PC-3 (cell line): ENCODE measurements at places on chromosomes 6 and 20.

- peak; percentile 52 for DNase-seq
These were observed 1024.3 kb upstream of the EYS start for GRCh38 chr6:66731310-66731709.

DNA sequence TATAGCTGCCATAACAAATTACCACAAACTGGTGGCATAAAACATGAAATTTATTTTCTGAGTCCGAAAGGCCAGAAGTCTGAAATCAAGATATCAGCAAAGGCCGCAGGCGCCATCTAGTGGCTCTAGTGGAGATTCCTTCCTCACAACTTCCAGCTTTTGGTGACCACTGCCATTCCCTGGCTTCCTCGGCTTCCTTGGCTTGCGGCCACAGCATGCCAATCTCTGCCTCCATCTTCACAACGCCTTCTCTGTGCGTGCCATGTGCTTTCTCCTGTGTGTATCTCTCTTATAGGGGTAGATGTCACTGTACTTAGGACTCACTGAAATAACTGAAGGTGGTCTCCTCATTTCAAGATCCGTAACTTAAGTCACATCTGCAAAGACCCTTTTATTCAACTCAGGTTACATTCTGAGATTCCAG, 5.4 kb upstream of the PLAGL1 start:
- DNase-seq: peak; percentile 90

DNA sequence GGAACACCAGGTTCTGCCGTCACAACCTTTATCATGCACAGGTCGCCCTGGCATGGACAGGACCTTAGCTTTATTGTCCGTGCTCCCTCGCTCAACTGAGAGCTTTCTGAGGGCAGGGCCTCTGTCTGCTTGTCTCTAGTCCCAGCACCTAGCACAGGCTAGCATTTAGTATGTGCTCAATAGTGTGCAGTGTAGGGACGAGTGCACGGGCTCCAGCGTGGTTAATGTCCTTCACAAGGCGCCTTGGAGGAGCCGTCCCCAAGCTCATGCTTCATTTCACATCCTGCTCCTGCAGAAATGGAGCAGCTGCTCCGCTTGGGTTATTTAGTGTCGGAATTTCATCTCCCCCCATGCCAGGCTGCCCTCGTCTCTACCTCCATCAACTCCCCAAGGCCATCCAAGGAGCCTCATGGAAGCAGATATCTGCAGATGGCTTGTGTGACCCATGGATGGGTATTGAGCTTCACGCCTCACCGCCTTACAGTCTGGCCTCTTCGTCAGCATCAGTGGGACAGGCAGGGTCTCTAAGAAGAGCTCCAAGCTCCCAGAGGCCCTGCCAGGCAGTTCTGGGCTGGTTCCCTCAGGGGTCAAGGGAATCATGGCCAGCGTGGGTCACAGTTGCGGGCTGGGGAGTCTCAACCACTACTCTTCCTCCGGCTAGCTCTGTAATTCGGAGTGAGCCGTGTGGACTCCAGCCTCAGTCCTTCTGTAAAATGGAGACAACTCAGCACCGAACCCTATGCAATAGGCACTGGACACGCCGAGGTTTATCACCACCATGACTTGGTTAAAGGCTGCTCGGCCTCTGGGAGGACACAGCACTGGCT, 60.8 kb upstream of the APCDD1L start:
- DNase-seq: no peak

- no peak for DNase-seq
These were observed 32.1 kb upstream of the RAB23 start for GRCh38 chr6:57254055-57254717.

DNA sequence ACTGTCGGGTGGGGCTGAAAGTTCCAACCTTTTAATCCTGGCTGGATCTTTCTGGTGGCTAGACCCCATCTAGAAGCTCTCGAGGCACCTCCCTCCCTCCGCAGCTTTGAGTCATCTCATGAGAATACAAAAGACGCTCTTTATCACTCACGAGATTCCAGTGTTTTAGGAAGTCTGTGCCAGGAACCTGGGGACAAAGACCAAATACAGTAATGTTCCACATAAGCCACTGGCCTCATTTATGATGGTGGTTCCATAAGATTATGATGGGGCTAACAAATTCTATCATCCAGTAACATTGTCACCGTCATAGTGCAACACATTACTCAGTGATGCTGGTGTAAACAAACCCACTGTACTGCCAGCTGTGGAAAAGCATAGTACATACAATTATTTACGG, 48.7 kb downstream of the NCOA7 start:
- no peak for DNase-seq

- DNase-seq: no peak
These were observed 54.6 kb upstream of the ECHDC1 start for GRCh38 chr6:127397729-127398630.

GRCh38 chr6:160055378-160055777, 66.2 kb upstream of the SLC22A1 start:
- no peak for DNase-seq

GRCh38 chr6:169665289-169665688, 36.5 kb downstream of the WDR27 start:
- no peak for DNase-seq

DNA sequence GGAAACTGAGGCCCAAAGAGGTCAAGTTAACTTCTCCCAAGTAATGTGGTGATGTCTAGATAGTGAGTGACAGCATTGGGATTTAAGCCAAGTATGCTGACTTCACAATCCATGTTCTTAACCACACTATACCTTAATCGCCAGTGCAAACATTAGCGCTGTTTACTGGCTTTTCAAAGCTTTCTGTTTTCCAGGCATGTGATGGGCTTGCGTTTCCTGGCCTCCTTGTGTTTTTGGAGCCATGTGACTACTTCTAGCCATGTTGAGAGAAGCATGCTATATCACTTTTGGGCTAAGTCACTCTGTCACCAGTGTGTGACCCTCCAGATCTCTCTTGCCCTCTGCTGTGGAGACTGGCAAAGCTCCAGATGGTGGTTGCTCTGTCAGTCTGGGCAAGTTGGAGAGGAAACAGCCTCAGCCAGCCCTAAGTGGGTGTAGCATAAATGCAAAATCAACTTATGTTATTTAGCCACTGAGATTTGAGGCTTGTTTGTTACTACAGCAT, 76.9 kb downstream of the ANKRD6 start:
- peak; percentile 72 for DNase-seq

DNA sequence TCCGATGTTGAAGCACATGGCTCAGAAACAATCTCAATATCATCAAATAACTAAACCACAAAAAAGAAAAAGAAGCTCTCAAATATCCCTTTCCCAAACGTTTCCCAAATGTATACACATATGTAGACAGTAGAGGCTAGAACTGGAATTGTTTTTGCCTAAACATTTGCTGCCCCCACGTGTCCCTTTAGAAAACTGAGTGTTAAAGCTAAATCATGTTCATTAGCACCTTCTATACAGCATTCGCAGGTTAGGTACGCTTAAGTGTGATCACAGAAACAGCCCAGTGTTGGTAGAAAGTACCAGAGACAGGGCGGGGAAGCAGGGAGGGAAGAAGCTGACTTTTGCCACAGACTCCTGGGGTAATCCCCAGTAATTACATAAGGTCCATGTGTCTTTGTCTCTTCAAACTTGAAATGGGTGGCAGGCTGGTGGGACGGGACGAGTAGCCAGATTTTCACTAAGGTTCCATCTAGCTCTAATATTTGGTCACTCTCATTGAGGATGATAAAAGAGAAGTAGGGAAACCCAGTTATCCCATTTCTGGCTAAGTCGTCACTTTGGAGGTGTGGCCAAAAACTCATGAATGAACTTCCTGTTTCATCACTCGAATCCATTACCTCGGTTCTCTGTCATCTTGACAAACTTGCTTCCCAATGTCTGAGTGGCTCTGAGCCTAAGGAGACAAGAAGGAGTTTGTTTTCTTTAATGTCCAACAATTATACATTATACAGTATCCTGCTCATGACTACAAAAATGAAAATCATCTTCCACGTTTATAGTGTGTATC, 15.0 kb upstream of the TFAP2A start:
- DNase-seq: peak; percentile 75

- DNase-seq: peak; percentile 91
These were observed 32.6 kb downstream of the BMP6 start for GRCh38 chr6:7758456-7758855.

DNA sequence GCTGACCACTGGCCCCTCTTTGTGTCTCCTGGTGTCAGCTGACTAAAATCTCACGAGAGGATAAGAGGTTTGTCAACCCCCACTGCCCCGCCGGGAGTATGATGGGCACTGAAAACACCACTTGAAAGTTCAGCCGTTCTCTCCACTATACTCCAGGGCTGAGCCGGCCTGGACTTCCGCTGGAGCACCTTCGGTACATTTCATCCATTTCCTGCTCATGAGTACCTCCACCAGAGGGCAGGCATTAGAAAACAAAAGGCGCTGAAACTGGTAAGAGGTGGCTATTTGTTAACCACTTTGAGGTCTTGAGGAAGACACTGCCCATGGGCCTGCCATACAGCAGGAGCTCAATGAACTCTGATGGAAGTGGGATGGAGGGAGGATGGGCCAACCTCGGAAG, 17.9 kb upstream of the ANKRD60 start:
- DNase-seq: peak; percentile 59

- no peak for DNase-seq
These were observed 12.7 kb downstream of the ELOVL5 start for GRCh38 chr6:53336070-53336469.

DNA sequence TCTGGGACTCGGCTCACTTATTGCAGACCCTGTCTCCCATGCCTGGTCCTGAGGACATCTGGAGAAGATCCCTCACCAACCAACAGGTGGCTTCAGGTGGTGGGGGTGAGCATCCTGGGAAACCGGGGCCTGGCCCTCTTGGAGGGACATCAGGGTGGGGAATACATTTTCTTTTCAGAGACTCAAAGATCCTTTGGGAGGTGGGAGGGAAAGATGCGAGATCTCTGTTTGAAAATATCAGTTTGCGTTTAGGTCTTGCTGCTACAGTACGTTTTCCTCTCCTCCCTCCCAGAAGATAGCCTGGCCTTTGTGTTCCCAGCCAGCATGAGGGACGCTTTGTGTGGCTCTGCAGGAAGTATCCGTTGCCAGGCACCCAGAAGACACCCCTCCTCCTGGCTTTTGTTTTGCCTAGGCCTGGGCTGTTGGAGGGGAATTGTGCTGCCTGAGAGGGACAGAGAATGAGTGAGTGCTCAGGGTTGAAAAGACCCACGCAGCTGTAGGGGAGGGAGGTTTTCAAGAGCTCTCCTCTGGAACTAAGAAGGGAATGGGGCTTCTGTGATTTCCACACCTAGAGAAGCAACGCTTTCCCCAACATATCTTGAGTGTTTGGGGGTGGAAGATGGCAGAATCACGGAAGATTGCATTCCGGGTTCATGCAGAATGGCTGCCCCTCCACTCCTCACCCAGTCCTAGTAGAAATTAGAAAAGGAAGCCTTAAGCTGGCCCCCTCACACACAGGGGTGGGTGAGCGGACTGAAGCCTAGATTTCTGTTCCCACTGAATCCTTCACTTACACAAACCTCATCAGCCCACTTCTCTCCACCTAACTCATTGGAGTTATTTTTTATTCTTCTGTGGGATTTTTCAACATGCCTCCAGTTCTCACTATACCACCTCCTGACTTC, 22.0 kb upstream of the SLC2A12 start:
- DNase-seq: no peak

GRCh38 chr20:58524814-58525213, 9.6 kb upstream of the APCDD1L start:
- peak; percentile 88 for DNase-seq

GRCh38 chr20:7010527-7010926, 243.0 kb downstream of the BMP2 start:
- no peak for DNase-seq

GRCh38 chr6:21103626-21104224, 489.8 kb upstream of the SOX4 start:
- peak; percentile 72 for DNase-seq

- no peak for DNase-seq
These were observed 21.3 kb downstream of the FOXO3 start for GRCh38 chr6:108581932-108582475.

GRCh38 chr6:104227508-104227907, 632.2 kb downstream of the HACE1 start:
- DNase-seq: no peak

GRCh38 chr6:20702366-20702765, 168.1 kb downstream of the CDKAL1 start:
- no peak for DNase-seq

DNA sequence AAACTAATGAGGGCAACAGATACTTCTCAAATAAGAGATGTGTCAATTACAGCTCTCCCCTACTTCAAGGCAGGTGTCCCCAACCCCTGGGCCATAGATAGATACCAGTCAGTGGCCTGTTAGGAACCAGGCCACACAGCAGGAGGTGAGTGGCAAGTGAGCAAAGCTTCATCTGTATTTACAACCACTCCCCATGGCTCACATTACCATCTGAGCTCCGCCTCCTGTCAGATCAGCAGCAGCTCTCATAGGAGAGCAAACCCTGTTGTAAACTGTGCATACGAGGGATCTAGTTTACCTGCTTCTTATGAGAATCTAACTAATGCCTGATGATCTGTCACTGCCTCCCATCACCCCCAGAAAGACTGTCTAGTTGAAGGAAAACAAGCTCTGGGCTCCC, 422.1 kb downstream of the GJA1 start:
- peak; percentile 33 for DNase-seq

DNA sequence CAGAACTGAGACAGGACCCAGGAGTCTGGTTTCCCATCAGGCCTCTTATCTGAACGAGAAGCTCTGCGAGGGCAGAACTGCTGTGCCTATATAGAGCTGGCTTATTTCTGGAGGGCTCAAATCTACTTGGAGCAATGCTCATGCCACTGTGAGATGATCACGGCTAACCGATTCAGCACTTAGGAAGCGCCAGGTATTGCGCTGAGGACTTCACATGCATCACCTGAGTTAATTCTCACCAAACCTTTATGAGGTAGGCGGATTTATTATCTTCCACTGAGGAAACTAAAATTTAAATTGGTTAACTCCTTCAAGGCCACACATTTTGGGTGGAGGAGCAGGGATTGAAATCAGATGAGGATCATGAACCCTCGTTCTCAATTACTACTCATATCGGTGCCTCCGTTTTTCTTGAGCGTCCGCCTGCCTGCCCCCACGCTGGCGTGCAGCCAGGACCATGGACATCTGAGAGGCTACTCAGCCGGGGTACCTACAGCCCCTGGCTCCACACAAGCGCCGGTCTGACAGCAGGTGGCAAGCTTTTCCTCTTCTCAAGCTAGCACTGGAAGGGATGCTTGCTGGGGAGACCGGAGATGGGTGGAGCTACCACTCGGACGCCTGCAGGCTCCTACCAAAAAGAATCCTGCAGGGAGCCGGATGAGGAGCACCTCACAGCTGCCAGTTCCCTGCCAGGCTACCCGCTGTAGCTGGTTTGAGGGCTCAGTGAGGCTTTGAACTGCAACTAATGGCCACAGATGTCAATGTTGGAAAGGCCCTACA, 1.0 kb upstream of the PCIF1 start:
- DNase-seq: peak; percentile 91

DNA sequence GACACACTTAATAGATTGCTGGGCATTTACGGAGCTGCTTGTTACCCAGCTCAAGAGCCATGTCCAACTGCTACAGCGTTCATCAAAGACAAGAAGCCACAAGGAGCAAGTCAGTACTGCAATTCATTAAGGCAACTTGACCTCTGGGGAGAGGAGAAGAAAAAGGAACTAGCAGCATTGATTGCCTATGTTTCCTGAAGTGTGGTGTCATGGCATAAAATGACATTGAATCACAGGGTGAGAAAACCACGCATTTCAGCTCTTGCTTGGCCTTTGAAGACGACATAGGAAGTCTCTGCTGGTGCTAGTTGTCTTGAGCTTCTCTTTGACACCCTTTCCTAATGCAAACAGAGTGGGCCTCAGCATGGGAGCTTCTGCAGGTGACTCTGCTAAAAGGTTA, 139.1 kb downstream of the CDH26 start:
- DNase-seq: no peak
